ENCODE measurements at places on chromosomes 4 and X.

GRCh38 chr4:2290488-2290887 is 28.6 kb upstream of the MXD4 start:
- DNase-seq, result no peak

GRCh38 chr4:109302361-109303139 is at the start of gene COL25A1:
Gene COL25A1 (minus strand): TSS chr4:109302658.
- DNase-seq, result peak; percentile 66

DNA sequence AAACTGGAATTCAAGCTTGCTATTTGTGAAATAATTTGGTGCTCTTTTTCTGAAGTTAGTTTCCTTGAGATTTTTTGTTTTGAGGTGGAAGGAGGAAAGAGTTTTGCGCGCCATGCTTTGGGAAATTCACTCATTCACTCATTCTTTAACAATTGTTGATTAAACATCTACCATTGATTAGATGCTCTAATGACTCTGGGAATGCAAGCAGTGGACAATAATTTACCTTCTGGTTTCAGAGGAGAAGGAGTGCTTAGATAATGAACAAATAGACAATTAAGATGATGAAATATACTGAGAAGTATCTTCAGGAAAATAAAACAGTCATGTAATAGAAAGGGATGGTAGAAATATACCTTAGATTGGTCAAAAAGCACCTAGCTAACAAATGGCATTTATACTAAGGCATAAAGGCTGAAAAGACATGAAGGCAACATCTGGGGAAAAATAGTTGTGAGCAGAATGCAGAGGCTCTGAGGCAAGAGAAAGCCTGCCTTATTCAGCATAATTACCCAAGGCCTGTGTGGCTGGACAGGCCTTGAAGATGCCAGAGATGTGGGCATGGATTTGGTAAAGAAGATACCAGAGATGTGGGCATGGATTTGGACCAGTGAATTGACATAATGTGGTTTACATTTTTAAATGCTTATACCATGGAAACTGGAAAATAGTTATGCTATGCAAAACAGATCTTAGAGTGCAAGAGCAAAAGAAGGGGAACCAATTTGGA is 2.7 kb upstream of the COMMD8 start:
- DNase-seq, result no peak

- no peak for DNase-seq
Measured at GRCh38 chr4:16029886-16030285, 53.9 kb downstream of the PROM1 start.
